Melanocyte of skin (primary cell): ENCODE measurements at places on chromosomes 6 and 20. TPM values are rescaled to one million over a fixed set of nuclear protein-coding genes. Genes with fewer than 3 reads are reported as not detected.

The SLC35F1 gene
- total RNA-seq: 2.5 and 5.0 TPM in 2 replicates

The MUCL3 gene
- not detected in 2 replicates for total RNA-seq

The ARMH2 gene
- total RNA-seq: not detected in 2 replicates

The SLCO4A1 gene
- total RNA-seq: 15.6 and 47.5 TPM in 2 replicates

The TGM2 gene
- 13.1 and 38.5 TPM in 2 replicates for total RNA-seq

The SPATS1 gene
- total RNA-seq: 0.31 TPM in 1 of 2 replicates, not detected in the other

The CSNK2A1 gene
- total RNA-seq: 87.1 and 98.1 TPM in 2 replicates

The MRAP2 gene
- 1.0 and 5.5 TPM in 2 replicates for total RNA-seq

The OR2B6 gene
- total RNA-seq: not detected in 2 replicates

The ZNF133 gene
- total RNA-seq: 10.7 and 11.9 TPM in 2 replicates

The SNAP25 gene
- total RNA-seq: 2.4 and 4.0 TPM in 2 replicates

The ADGB gene
- not detected in 2 replicates for total RNA-seq

The HIVEP1 gene
- total RNA-seq: 11.7 and 15.6 TPM in 2 replicates

The ANKEF1 gene
- total RNA-seq: 0.46 and 2.3 TPM in 2 replicates

The TNFRSF6B gene
- total RNA-seq: 0.67 TPM in 1 of 2 replicates, not detected in the other

The SERPINB1 gene
- 18.7 and 20.0 TPM in 2 replicates for total RNA-seq

The CRIP3 gene
- total RNA-seq: 0.73 TPM in 1 of 2 replicates, not detected in the other

The LAMA4 gene
- 43.4 and 63.6 TPM in 2 replicates for total RNA-seq

The LY86 gene
- not detected in 2 replicates for total RNA-seq

The IL17A gene
- not detected in 2 replicates for total RNA-seq
